ENCODE measurements at places on chromosomes 1 and 21.
A peak's percentile ranks its signal among the peaks of the same experiment; 100 is the strongest.

- DNase-seq = no peak
Measured at GRCh38 chr1:151072224-151072623, 1.7 kb downstream of the GABPB2 start.

DNA sequence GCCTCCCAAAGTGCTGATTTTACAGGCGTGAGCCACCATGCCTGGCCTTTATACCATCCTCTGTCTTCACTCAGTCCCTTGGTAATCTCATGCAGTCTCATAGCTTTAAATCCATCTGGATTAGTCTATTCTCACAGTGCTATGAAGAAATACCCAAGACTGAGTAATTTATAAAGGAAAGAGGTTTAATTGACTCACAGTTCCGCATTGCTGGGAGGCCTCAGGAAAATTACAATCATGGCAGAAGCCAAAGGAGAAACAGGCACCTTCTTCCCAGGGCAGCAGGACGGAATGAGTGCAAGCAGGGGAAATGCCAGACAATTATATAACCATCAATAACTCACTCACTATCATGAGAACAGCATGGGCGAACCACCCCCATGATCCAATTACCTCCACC, 49.1 kb upstream of the CPLANE2 start:
- DNase-seq = no peak

- DNase-seq = peak; percentile 92
Measured at GRCh38 chr1:162213281-162213912, 143.9 kb downstream of the NOS1AP start.

DNA sequence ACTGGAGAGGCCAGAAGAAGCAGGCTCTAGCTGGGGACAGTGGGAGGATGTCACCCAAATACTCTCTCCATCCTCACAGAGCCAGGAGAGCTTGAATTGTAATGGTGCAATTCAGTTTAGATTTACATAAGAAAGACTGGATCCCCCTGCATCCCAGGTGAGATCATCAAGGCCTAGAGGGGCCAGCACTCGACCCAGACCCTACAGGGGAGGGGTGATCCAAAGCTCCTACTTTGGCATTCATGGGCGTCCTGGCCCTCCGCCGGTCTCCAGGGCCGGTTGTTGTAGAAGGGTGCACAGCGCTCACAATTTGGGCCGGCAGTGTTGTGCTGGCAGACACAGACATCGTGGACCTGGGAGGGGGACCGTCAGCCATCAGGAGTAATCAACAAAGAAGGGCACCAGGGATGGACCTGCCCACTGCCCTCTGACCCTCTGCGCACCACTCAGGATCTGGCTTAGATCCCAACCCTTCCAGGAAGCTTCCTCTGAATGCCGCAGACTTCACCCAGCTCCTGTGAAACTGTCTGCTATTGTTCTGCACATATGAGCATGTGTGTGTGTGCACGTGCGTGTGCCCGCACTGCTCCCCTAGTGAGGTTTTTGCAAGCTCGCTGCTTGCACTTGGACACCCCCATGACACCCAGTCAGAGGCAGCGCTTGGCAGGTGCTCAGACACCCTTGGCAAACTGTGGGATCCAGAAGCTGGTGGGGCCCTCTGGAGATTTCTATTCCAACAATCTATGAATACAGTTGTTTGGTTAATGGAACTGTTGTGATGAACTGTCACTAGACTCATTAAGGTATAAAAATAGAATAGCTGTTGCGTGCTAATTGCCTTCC, 21.6 kb downstream of the LAMB3 start:
- DNase-seq = no peak

- DNase-seq = peak; percentile 95
Measured at GRCh38 chr1:211632808-211633523, 42.5 kb downstream of the NEK2 start.

DNA sequence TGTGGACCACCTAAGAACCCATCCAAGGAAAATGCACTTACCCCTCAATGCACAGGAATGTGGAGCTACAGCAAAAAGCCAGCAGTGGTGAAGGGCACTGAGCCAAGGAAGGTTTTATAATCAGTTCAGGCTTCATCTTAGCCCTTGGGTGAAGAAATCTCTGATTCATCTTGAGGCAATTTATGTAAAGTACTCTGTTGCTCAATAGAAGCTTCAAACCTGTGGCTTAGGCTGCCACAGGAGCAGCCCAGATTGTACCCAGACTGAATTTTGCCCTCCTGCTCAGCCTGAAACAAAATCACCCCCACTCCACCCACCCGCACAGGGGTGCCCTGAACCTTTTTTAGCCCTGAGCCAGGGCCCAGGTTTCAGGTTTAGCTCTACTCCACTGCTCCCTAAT, at the start of gene S100A12:
Gene S100A12 (minus strand): TSS at position 111 of the 400 bp plus-strand sequence. CDS start 1,029 bp downstream, outside the sequence.
- DNase-seq = peak; percentile 91

- DNase-seq = no peak
Measured at GRCh38 chr1:199290186-199290585, 651.3 kb downstream of the PTPRC start.

GRCh38 chr1:97906567-97907241, 14.1 kb downstream of the DPYD start:
- DNase-seq = peak; percentile 55

DNA sequence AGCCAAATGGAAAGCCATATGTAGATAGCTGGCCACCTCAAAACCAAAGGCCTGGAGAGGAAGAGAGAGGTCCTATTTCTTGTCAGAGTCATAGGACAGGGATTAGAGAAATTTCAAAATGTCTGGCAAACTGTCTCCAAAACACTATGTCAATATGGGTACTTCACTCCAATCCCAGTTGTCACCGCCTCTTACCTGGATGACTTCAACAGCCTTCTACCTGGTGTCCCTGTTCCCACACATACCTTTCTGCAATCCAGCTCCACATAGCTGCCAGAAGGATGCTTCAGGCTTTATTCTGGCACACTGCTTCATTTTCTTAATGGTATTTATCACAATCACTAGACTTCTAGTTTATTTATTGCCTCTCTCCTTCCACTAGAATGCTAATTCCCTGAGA, 14.5 kb downstream of the PTGER3 start:
- DNase-seq = no peak

DNA sequence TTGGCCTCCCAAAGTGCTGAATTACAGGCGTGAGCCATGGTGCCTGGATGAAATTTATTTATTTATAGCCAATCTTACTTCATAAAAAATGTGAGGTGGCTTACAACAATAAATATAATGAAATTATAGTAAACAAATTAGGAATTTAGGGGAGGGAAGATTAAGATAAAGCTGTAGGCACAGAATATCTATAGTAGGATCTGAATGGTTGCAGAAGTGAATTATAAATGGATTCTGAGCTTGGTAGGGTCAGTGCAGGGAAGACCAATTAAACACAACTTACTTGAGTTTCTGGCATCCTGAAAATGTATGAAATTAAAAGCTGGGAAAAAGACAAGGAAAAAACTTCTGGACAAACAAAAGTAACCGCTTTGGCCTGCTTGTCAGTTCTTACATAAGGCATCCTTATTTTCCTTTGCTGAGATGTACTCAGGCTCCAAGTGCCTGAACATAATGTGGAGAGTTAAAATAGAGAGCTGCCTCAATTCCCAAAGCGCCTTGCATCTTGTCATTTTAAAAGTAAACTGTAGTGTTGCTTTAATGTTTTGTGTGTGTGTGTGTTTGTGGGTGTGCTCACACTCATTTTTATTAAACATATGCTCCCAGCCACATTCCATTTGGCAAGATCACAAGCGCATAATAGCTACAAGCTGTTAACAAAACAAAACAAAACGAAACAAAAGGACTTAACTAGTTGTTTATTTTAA, 247.3 kb downstream of the S1PR1 start:
- DNase-seq = no peak

DNA sequence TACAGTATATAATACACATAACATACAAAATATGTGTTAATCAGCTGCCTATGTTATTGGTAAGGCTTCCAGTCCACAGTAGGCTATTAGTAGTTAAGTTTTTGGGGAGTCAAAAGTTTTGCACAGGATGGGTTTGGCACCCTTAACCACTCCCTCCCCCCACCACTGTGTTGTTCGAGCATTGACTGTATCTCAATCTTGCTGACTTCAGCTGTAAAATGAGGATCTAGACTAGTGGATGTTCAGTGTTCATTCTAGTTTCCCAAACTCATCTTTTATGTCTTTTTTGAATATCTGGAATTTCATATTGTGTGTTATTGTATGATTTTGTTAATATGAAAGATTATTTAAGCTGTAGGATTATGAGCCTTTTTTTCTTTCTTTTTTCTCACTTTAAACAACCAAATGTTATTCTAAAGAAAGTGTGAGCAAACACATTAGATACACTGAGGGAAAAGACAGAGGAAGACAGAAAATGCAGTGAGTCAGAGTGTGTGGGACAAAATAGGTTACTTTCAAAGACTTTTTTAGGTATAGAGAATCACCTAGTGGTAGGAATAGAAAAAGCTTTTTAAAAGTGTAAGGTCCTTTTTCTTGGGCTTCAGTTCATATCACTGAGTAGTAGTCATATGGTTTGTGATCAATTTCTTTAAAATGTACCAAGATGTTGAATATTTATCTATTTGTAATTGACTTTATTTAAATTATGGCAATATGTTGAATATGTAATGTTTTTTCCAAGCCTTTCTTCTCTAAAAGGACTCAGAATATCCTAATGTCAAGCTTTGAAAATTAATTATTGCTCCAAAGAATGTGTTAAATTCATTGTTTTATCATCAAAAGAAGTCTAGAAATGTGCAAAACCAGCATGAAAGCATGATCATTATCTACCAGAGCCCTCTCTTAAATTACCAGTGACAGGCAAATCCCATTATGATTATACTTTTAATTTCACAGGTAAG, 17.9 kb upstream of the CENPF start:
- DNase-seq = peak; percentile 85

DNA sequence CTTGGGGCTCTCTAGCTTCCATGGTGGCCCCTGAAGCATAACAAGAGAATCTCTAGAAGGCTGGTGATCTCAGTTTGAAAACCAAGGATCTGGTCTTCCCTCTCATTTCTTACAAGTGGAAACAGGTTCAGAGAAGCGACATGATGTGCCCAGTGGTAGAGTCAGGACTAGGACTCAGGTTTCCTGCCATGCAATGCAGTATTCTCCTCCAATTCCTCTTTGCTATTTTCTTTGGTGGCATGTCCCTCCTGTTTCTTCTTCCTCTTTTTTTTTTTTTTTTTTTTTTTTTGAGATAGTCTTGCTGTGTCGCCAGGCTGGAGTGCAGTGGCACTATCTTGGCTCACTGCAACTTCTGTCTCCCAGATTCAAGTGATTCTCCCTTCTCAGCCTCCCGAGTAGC, 195.6 kb upstream of the C1orf105 start:
- no peak for DNase-seq

- DNase-seq = no peak
Measured at GRCh38 chr21:25811186-25811585, 76.4 kb downstream of the GABPA start.

- DNase-seq = peak; percentile 44
Measured at GRCh38 chr1:177256153-177257075, 85.7 kb downstream of the BRINP2 start.
